ENCODE measurements at places on chromosomes 12 and 14. TPM values are rescaled to one million over a fixed set of nuclear protein-coding genes. Genes with fewer than 3 reads are reported as not detected.

GRCh38 chr12:75891072-75891471 is 140.5 kb downstream of the PHLDA1 start:
- no peak for DNase-seq
- H3K27me3 ChIP-seq: no peaks in the 10 kb centered on the region
- no peak overlapping the region for H3K27ac ChIP-seq
- H3K36me3 ChIP-seq: no peaks in the 10 kb centered on the region

DNA sequence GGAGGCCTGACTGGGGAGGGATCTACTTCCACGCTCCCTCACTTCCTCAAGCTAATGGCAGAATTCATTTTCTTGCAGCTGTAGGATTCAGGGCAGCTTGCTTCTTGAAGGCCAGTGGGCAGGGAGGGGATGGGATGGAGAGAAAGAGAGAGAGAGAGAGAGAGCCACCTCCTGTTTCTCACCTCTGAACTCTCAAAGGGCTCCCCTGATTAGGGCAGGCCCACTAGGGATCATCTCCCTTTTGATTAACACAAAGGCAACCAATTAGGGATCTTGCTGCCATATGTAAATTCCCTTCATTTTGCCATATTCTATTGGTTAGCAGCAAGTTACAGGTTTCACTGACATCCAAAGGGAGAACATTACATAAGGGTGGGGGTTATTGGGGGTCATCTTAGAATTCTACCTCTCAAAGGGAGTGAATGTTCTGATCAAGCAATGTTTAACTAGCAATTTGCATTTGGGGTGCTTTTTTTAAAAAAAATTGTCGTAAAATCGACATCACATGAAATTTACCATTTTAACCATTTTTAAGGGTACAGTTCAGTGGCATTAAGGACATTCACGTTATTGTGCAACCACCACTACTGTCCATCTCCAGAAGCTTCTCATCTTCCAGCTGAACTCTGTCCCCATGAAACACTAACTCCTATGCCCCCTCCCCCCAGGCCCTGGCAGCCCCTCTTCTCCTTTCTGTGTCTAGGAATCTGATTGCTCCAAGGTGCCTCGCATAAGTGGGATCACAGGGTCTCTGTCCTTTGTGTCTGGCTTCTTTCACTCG is 47.3 kb upstream of the NCOR2 start:
- H3K4me1 ChIP-seq: no peaks in the 10 kb centered on the region
- DNase-seq: no peak
- H3K4me3 ChIP-seq: no peak overlapping the region
- no peaks in the 10 kb centered on the region for H3K36me3 ChIP-seq

BICDL1 gene
- total RNA-seq: 30.3 TPM

KRT78 gene
- total RNA-seq: not detected

Measured in GM23338 (cell line).